Articular chondrocyte of knee joint (primary cell): ENCODE measurements at places on chromosomes 7 and 10. TPM values are rescaled to one million over a fixed set of nuclear protein-coding genes. Genes with fewer than 3 reads are reported as not detected.

TSPAN15 gene
- total RNA-seq: 0.13 and 0.32 TPM in 2 replicates

NKX1-2 gene
- not detected in 2 replicates for total RNA-seq

AGR3 gene
- not detected in 2 replicates for total RNA-seq

CDK14 gene
- total RNA-seq: 70.8 and 72.5 TPM in 2 replicates

TMEM270 gene
- total RNA-seq: not detected in 2 replicates

UTF1 gene
- total RNA-seq: not detected in 2 replicates

SLC35B4 gene
- 25.7 and 26.9 TPM in 2 replicates for total RNA-seq

MET gene
- total RNA-seq: 62.2 and 84.0 TPM in 2 replicates

KCP gene
- total RNA-seq: not detected in 2 replicates

MRLN gene
- total RNA-seq: not detected in 2 replicates

PPP1R3C gene
- 175 and 372 TPM in 2 replicates for total RNA-seq

FAM237B gene
- not detected in 2 replicates for total RNA-seq

CEP41 gene
- 12.4 and 13.3 TPM in 2 replicates for total RNA-seq

BLNK gene
- total RNA-seq: 0.65 TPM in 1 of 2 replicates, not detected in the other

TRIL gene
- total RNA-seq: 0.13 and 0.22 TPM in 2 replicates

RELN gene
- under 0.01 TPM in 2 replicates for total RNA-seq

SAMD9L gene
- 30.7 and 48.0 TPM in 2 replicates for total RNA-seq

PODXL gene
- 2.7 and 7.8 TPM in 2 replicates for total RNA-seq

GHRHR gene
- total RNA-seq: not detected in 2 replicates

ADRB1 gene
- not detected in 2 replicates for total RNA-seq

IQUB gene
- 1.2 and 1.6 TPM in 2 replicates for total RNA-seq

CALU gene
- 900 and 918 TPM in 2 replicates for total RNA-seq

MRC1 gene
- 0.26 and 0.76 TPM in 2 replicates for total RNA-seq

HABP2 gene
- total RNA-seq: not detected in 2 replicates

SPAG6 gene
- 1.3 and 2.1 TPM in 2 replicates for total RNA-seq

ABCB1 gene
- total RNA-seq: 0.32 TPM in 1 of 2 replicates, not detected in the other

ASZ1 gene
- not detected in 2 replicates for total RNA-seq

PSMC2 gene
- total RNA-seq: 197 and 205 TPM in 2 replicates

HYAL4 gene
- not detected in 2 replicates for total RNA-seq

PRKCQ gene
- total RNA-seq: 0.11 and 0.13 TPM in 2 replicates

PKD2L1 gene
- not detected in 2 replicates for total RNA-seq

TMEM225B gene
- 0.26 and 0.43 TPM in 2 replicates for total RNA-seq

CUTC gene
- 16.6 and 26.2 TPM in 2 replicates for total RNA-seq

FAM25C gene
- not detected in 2 replicates for total RNA-seq

FOXL3 gene
- total RNA-seq: not detected in 2 replicates

MTG1 gene
- total RNA-seq: 29.1 and 29.4 TPM in 2 replicates

ERCC6 gene
- total RNA-seq: 31.8 and 61.5 TPM in 2 replicates

SPDYE5 gene
- total RNA-seq: 0.11 and 0.13 TPM in 2 replicates

FEZF1 gene
- not detected in 2 replicates for total RNA-seq

ACTL6B gene
- total RNA-seq: 0.11 TPM in 1 of 2 replicates, not detected in the other

OR6V1 gene
- not detected in 2 replicates for total RNA-seq

CAMK1D gene
- 14.4 and 19.3 TPM in 2 replicates for total RNA-seq

C10orf88 gene
- 9.5 and 10.6 TPM in 2 replicates for total RNA-seq

ZNF22 gene
- 16.1 and 16.8 TPM in 2 replicates for total RNA-seq

COL28A1 gene
- total RNA-seq: 0.52 and 0.54 TPM in 2 replicates

PIP gene
- not detected in 2 replicates for total RNA-seq

NDUFB8 gene
- 88.1 and 126 TPM in 2 replicates for total RNA-seq

CALHM3 gene
- total RNA-seq: 0.11 TPM in 1 of 2 replicates, not detected in the other

SFXN2 gene
- 2.7 and 5.4 TPM in 2 replicates for total RNA-seq

ATP6V1F gene
- total RNA-seq: 55.7 and 68.1 TPM in 2 replicates

RAB19 gene
- total RNA-seq: 0.22 TPM in 1 of 2 replicates, not detected in the other

KIAA1549 gene
- total RNA-seq: 1.0 and 1.4 TPM in 2 replicates

SRRM3 gene
- 0.91 and 1.1 TPM in 2 replicates for total RNA-seq

TDRD1 gene
- under 0.01 and 0.26 TPM in 2 replicates for total RNA-seq

CCZ1 gene
- total RNA-seq: 66.6 and 123 TPM in 2 replicates

HTR5A gene
- not detected in 2 replicates for total RNA-seq
